ENCODE measurements at places on chromosomes 11 and 22.

DNA sequence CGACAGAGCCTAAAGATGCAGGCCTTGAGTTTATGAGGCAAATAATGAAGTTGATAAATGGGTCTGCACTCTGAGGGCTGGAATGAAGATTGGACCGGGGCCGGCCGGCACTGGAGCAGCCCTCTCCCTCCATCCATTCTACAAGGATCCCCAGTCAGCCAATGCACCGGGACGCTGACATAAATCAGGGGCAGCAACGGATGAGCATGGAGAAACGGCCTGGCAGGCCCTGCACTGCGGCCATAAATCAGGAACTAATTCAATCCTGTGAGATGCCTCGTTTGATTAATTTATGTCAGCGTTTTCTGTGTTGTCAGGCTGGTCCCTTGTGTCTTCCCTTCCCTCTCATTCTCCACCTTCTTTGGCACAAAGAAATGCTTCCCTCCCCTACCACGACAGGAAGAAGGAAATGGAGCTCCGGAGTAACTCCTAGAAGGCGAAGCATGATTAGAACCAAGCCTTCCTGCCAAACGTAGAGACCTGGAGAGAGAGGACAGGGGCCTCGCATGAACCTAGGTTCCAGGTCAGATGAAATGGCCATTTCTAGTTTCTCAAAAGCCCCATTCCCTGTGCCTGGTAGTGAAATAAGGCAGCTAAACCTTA is 358.4 kb downstream of the OPCML start:
- no peak for DNase-seq

GRCh38 chr11:123493349-123494063 is 63.4 kb downstream of the GRAMD1B start:
- no peak for DNase-seq

GRCh38 chr11:112632866-112633505 is 328.2 kb upstream of the NCAM1 start:
- peak; percentile 52 for DNase-seq

GRCh38 chr22:30386608-30386959 is 627 bp downstream of the RNF215 start:
- no peak for DNase-seq

GRCh38 chr11:12088047-12088481 is 22.3 kb upstream of the MICAL2 start:
- DNase-seq: peak; percentile 80

GRCh38 chr11:76664578-76665061 is 5.9 kb downstream of the LRRC32 start:
- no peak for DNase-seq

DNA sequence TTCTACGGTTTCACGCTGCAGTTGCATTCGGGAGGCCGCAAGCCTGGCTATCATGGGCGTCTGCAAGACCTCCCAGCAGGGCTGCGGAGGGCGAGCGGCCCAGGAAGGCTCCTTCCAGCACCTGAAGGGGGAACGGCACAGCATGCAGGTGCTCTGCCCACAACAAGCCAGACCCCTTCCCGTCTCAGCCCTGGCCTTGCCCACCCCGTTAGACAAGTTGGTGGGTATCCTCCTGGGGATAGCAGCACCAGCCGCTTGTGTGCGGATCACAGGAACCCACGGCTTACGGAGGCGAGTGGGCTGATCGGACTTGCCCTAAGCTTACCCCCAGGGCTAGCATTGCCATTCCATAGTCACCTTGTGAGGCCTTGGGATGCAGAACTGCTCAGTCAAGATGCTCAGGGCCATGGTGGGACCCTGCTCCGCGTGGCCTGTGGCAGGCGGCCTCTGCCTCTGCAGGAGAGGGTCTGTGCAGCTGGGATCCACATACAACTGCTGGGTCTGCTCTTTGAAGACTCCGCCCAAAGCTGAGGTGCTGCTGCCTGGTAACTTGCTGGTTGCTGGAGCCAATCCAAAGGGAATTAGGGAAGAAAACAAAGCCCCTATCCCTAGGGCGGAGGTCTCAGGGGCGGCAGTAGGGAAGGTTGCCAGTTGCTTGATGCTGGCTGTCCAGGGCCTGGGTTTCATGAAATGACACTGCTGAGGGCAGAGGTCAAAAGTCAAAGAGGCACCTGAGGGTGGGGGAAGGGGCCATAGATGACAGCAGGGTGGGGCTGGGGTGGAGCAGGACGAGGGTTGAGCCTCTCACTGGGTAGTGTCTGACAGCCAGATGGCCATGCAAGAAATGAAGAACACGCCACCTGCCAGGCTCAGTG is 1.4 kb upstream of the OSBPL5 start:
- DNase-seq: no peak

DNA sequence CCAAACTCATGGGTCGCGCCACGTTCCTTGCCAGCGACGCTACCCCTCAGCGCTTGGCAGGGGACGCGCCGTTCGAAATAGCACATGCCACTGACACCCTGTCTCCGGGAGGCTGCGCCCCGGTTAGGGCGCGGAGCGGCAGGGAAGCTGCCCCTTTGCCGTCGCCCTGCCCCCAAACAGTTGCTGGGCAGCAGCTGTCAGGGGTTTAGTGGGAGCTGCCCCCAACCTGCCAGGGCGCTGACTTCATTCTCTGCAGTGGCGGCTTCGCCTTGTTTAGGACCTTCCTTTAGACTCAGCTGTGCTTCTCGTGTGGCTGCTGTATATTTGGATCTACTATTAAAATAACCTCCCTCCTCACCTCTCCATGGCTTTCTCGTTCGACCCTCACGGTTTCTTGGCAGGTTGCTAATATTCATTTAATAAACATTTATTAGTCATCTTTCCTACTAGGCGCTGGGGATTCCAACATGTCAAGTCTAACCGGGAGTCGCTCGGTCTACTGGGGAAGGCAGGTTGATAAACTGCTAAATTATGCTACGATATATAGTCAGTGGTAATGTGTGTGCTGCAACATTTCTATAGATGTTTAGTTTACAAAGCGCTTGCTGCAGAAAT is 782 bp downstream of the TMEM109 start:
- peak; percentile 50 for DNase-seq

GRCh38 chr11:44065161-44065661 is 859 bp upstream of the ACCS start:
- DNase-seq: no peak

GRCh38 chr22:29031227-29032011 is 30.2 kb downstream of the C22orf31 start:
- DNase-seq: peak; percentile 97

GRCh38 chr22:45529971-45530575 is 27.4 kb downstream of the FBLN1 start:
- peak; percentile 56 for DNase-seq

DNA sequence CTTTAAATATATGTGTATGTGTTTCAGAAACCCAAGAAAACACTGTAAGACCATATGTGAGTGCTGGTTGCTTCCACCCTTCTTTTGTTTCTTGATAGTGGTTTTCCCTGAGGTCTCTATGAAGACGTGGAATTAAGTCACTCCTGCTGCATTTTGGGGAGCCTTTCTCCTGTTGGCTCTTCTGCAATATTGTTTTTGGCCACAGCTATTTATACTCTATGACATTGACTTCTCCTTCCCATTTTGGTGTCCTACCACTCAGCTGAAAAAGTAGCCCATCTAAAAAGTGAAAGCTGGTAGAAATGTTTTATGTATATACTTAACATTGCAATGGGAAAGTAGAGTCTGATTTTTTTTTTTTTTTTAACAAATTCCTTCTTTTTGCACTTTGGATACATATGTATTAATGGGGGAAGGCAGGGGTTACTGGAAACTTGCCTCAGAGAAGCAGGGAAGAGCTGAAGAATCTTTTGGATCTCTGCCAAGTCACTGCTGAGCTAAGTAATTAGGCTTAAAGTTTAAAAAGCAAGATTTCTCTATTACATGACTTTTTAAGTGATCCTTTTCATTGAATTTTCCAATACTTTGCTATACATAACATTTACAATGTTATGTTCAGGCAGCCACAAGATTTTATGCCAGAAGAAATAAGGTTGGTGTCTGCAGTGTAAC is 1.8 kb downstream of the TTC17 start:
- peak; percentile 48 for DNase-seq

GRCh38 chr11:66189031-66189745 is 79.3 kb upstream of the RAB1B start:
- DNase-seq: peak; percentile 16

DNA sequence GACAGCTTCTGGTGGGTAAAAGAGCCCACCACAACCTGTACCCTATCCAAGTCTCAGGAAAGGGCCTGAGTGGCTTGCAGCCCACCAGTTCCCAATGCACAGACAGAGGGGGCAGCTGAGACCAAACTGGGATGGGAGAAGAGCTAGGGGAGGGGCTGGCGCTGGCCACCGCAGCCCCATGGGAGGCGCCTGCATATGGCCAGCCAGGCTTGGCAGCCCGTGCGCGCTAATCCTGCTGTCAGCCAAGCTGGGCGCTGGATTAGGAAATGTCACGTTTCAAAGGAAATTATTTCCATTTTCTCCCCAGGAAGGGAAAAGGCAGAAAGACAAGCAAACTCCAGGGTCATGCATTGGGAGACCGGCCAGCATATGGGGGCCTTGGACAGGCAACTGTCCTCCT is 236.8 kb downstream of the BUD13 start:
- no peak for DNase-seq

GRCh38 chr11:118212131-118212725 is 12.6 kb downstream of the JAML start:
- peak; percentile 6 for DNase-seq
